NCI-H2107 (cell line): ENCODE measurements at places on chromosomes 7 and 10.
A peak's percentile ranks its signal among the peaks of the same experiment; 100 is the strongest.

DNA sequence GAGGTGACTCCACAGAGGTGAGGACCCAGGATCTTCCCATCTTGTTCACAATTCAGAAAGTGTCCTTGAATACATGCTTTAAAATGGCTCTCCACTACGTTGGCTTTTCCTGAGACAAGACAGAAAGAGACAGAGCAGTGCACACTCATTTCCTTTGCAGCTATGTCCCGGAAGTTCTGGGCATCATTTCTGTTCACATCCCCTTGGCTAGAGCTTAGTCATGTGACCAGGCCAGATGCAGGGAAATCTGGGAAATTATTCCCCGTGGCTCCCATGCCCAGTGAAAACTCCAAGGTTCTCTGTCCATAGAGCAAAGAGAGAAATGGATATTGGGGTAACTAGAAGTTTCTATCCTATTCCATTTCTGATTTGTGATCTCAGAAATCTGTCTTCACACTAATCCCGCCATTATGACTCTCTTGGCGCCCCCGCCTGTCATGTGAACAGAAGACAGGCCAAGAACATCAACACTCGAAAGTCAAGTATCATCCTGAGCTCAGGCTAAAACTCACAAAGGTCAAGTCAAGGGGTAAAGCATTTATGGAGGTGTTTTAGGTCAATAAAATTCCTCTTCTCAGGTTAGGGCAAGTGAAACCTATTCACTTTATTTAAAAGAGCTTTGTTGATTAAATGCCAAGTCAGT is 251.4 kb upstream of the HABP2 start:
- DNase-seq = no peak

GRCh38 chr10:85594239-85594638 is 772.4 kb downstream of the GRID1 start:
- no peak for DNase-seq

DNA sequence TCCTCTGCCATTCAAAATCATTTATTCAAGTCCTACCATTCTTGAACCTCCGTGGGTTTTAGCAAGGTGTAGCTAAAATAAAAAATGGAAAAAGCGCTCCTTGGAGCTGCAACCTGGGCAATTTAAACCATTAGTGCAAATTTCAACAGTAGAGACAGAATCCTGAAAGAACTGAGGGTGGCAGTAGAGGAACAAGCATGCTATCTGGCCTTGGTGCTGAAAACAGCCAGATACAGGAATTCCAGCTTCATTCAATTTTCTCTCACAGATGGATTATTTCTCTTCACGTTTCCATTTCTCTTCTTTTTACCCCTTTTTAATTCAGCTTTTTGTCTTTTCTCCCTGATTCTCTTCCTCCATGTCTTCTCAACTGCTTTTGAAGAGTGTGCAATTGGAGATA is 77.7 kb downstream of the OTUD1 start:
- DNase-seq = no peak

- DNase-seq = no peak
Observed at GRCh38 chr10:29802171-29802570, 167.4 kb upstream of the SVIL start.

DNA sequence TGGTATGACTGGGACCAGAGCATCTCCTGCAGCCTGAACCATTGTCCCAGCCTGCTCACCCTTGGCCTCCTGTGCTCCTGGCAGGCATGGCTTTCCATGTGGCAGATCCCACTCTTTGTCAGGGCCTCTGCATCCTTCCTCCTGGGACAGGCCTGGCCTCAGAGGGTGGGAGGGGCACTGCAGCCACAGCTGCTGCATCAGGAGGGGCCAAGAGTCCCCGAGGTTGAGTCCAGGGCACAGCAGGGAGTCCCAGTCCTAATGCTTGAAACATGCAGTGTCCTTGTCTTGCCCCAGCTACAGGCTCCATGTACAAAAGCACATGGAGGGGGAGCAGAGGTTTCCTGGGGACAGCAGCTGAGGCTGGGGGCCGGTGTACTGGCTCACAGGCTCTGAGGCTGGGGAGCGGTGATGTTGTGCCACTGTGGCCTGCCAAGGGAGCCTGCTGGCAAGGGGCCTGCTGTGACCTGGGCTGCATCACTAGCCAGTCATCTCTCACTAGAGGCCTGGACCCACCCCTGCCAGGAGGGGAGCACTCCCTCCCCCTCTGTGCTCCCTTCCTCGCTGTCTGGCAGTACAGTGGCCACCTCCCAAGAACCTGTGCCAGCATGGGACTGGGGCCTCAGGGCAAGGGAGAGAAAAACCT is 144.8 kb downstream of the ZNF248 start:
- no peak for DNase-seq

DNA sequence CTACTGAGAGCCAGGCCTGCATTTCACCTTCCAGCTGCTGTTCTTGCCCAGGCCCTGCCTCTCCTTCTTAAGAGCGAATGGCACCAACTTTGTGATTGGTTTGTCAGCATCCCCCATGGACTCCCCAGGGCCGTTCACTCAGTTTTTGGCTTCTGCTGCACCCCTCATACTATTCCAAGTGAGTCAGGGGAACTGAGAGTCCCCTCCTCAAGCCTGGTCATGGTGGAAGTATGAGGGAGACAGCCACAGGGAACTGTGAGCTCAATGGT is 62.4 kb upstream of the ANTXRL start:
- no peak for DNase-seq

DNA sequence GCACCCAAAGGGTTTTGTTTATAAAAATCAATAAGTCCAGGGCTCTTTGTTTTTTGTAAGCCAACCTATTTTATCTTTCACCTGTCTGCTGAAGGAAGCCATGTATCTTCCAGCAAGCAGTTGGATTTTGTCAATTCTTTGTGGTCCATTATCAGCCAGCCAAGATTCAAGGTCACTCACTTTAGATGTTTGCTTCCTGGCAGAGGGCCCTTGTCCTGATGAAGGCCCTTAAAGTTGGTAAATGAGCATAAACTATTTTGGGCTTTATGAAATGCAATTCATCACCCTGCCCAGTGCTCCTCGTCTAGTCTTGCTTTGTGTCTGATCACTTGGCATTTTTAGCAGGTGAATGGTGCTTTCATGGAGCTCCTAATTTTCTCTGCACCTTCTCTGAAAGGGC is 1004.2 kb downstream of the GRID1 start:
- no peak for DNase-seq

GRCh38 chr7:142771353-142771723 is 568 bp downstream of the PRSS2 start:
- peak; percentile 72 for DNase-seq

GRCh38 chr7:119967221-119967620 is 305.8 kb upstream of the KCND2 start:
- DNase-seq = no peak

GRCh38 chr10:132676193-132676891 is 109.6 kb downstream of the NKX6-2 start:
- DNase-seq = no peak

- DNase-seq = peak; percentile 52
Observed at GRCh38 chr7:97024209-97025129, at the start of gene DLX5. Gene DLX5, minus strand, starts transcription at chr7:97024831. Its CDS starts 208 bp downstream, at chr7:97024623.
